C1 segment of cervical spinal cord (tissue), 14 donors: ENCODE measurements at places on chromosomes 3 and 15.

DNA sequence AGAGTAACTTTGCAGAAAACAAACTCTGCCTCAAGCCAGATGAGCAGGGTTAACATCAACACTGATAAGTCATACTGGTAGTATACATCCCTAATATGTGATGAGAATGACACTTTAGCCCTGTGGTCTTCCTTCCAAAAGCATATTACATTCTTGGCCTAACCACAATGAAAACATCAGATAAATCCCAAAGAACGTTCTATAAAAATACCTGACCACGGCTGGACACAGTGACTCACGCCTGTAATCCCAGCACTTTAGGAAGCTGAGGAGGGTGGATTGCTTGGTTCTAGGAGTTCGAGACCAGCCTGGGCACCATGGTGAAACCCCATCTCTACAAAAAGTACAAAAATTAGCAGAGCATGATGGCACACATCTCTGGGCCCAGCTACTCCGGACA lies 4.7 kb downstream of the TMCC1 start:
- no peak for DNase-seq

DNA sequence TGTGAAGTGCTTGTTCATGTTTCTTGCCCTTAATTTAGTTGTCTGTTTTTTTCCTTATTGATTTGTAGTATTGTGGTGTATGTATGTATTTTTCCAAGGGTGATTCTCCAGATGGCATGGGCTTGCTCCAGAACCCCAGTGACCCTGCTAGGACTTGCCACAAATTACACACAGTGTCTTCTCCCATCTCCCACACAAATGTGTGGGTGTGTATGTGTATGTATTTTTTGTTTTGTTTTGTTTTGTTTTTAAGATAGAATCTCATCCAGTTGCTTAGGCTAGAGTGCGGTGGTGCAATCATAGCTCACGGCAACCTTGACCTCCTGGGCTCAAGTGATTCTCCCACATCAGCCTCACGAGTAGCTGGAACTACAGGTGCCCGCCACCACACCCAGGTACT lies 36.2 kb upstream of the ARID3B start:
- DNase-seq, result no peak

GRCh38 chr15:89772932-89773583 lies 3.1 kb upstream of the MESP2 start:
- DNase-seq, result no peak

DNA sequence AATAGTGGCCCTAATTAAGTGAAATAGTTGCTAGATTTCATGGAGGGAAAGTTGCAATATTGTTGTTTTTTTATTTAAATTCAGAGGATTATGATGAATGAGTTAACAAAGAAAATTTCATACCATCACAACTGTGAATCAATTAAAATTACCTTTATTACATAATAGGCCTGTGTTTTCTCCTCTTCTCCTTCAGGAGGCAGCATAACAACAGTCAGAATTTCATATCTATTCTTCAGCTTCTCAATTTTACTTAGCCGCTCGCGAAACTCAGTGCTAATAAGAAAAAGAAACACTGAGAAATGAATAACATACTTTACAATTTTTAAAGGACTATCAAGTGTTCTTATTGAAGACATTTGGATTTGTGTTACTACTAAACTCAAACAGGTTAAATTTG lies 29.4 kb downstream of the TTC14 start:
- no peak for DNase-seq

- DNase-seq, result no peak
These were observed 141.5 kb downstream of the GADL1 start for GRCh38 chr3:30752970-30753369.

- no peak for DNase-seq
These were observed 96.5 kb upstream of the PRICKLE2 start for GRCh38 chr3:64321747-64322146.
